ENCODE measurements at places on chromosomes 12 and 14. TPM values are rescaled to one million over a fixed set of nuclear protein-coding genes. Genes with fewer than 3 reads are reported as not detected.

Gene GLT8D2
- total RNA-seq: 52.5 TPM

DNA sequence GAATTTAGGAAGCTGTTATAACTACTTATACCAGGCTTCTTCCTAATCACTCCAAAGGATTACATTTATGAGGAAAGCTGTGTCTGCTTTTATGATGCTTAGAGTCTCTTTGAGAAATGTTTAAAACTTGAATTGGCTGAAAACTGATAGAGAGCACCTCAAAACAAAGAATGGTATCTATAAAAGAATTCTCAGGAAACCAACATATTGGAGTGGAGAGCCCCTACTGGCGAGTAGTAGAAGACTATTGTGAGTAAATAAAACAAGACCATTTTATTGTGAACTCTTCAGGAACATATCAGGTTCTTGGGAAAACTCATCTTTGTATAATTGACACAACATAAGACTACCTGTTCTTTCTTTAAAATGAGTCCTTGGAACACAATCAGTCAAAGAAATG lies 578.6 kb downstream of the RERGL start:
- no peak for DNase-seq

Gene CHGA
- total RNA-seq: not detected

GRCh38 chr12:93199831-93200236 lies 177.9 kb upstream of the NUDT4 start:
- DNase-seq: no peak

Gene LRFN5
- under 0.01 TPM for total RNA-seq

GRCh38 chr12:101608301-101609133 lies 13.7 kb downstream of the MYBPC1 start:
- DNase-seq: no peak

Gene NKX2-1
- total RNA-seq: not detected

Gene AQP6
- not detected for total RNA-seq

Gene ACSM4
- not detected for total RNA-seq

- peak; percentile 39 for DNase-seq
Measured at GRCh38 chr12:96578526-96579125, 89.2 kb downstream of the CFAP54 start.

DNA sequence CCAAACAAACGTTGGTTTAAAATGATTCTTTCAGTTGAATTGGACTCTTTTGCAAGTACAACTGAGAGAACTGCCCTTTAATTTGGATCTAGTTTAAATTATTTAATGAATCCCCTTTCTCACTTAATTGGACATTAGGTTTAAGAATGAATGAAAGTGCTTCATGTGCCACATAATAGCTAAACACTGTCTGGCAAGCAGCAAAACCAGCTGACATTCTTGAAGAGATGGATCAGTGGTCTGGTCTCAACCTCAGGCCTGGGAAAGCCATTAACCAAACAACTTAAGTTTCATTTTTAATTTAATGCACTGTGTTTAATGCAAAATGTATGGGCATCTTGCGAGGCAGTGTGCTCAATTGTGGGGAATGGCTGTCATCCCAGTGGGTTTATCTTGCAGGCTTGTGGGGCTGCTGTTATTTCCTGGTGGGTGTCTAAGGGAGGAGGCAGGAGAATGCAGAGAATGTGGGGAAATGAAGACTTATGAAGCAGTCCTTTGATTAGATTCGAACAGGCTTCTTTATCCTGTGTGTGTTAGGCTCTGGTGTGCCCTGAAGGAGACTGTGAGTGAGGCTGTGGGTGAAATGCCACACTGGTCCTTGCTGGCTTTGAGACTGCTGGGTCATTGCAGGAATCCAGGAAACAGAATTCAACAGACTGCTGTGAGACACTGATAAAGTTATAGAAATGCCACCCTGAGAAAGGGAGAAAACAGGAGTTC lies 144.1 kb upstream of the PELI2 start:
- no peak for DNase-seq

- no peak for DNase-seq
Measured at GRCh38 chr12:60494244-60494643, 898.4 kb downstream of the SLC16A7 start.
